ENCODE measurements at places on chromosomes 3 and 15. TPM values are rescaled to one million over a fixed set of nuclear protein-coding genes. Genes with fewer than 3 reads are reported as not detected.

Gene LRRN1
- 2.2 TPM for total RNA-seq

Gene LACTB
- total RNA-seq: 20.7 TPM

Gene ZNF35
- total RNA-seq: 10.5 TPM

Gene TASOR
- 62.5 TPM for total RNA-seq

Gene CKMT1A
- total RNA-seq: not detected

Gene IL17RC
- 21.3 TPM for total RNA-seq

Gene MYZAP
- 1.9 TPM for total RNA-seq

Gene NR1I2
- total RNA-seq: not detected

Gene RLBP1
- total RNA-seq: not detected

Gene SPATA12
- not detected for total RNA-seq

Gene TUBGCP5
- total RNA-seq: 14.4 TPM

Gene LDHAL6B
- not detected for total RNA-seq

Gene ZNF502
- total RNA-seq: not detected

Gene SNAPC5
- 15.0 TPM for total RNA-seq

Gene SPTBN5
- total RNA-seq: 2.2 TPM

Gene SLC24A5
- total RNA-seq: not detected

Gene SERINC4
- total RNA-seq: not detected

Gene RETNLB
- not detected for total RNA-seq

Gene GABRB3
- total RNA-seq: 8.2 TPM

Gene LRTM1
- not detected for total RNA-seq

Gene CISH
- total RNA-seq: 1.8 TPM

Gene CCR8
- not detected for total RNA-seq

Gene TMC3
- total RNA-seq: not detected

Gene PAQR5
- total RNA-seq: not detected

Gene WDR93
- not detected for total RNA-seq

Gene ZPLD1
- not detected for total RNA-seq

Gene OTOL1
- total RNA-seq: not detected

Gene GP5
- not detected for total RNA-seq

Gene ARPP21
- 4.9 TPM for total RNA-seq

Gene CPLX3
- total RNA-seq: not detected

Gene C3orf49
- total RNA-seq: not detected

Gene GOLGA8R
- total RNA-seq: 8.5 TPM

Gene GOLGA6L4
- 6.8 TPM for total RNA-seq

Gene KNG1
- not detected for total RNA-seq

Gene ZKSCAN7
- total RNA-seq: 6.8 TPM

Gene ADAMTS9
- 4.6 TPM for total RNA-seq

Gene C2CD4A
- total RNA-seq: 0.10 TPM

Gene DZIP1L
- 42.1 TPM for total RNA-seq

Gene GPR27
- 5.5 TPM for total RNA-seq

Gene ZNF609
- total RNA-seq: 24.1 TPM

Gene WDR53
- 13.8 TPM for total RNA-seq

Gene SCG3
- not detected for total RNA-seq

Gene CHRM5
- not detected for total RNA-seq

Gene CAPN3
- total RNA-seq: 3.3 TPM

Gene TPRA1
- total RNA-seq: 37.2 TPM

Gene AGTR1
- total RNA-seq: 2.2 TPM

Gene SERPINI2
- total RNA-seq: not detected
